ENCODE measurements at places on chromosomes 1 and 21. TPM values are rescaled to one million over a fixed set of nuclear protein-coding genes. Genes with fewer than 3 reads are reported as not detected.

Gene COL24A1
- 0.08 TPM for total RNA-seq

DNA sequence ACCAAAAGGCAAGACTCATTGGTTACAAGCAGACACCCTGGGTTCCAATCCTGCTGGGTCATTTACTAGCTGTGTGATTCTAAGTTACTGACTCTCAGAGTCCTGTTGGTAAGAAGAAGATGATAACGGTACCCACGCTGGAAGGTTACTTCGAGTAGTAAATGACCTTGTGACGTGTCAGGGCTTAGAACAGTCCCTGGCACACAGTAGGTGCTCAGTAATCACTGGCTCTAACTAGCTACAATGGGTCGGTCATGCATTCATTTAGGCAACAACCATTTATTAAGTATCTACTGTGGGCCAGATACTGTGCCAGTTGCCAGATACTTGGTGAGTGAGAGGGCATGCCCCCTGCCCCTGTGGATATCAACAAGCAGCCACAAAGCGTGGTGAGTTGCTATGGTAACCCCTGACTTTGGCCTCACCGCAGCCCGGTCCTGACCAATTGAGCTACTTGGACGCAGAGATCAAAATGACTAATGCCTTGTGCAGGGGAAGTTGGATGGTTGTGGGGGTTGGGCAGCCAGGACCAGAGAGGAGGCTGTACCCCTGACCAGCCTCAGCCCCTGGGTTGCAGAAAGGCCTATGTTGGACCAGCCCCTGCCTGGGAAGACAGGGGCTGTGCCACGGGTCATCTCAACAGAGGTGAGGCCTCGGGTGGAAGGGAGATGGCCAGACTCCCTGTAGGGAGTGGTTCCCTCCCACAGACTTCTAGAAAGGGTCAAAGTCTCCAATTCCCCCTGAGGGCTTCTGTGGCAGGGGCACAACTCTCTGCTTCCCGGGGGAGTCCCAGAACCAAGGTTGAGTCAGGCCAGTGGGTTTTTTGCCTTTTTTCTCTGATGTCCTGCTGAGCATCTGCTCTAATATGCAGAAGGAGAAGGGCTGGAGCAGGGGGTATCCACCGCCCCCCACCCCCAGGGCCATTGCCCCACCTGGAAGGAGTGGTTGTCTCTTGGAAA is 16.0 kb downstream of the DHRS3 start:
- H3K4me1 ChIP-seq: peaks cover 86% of the 10 kb centered on the region
- H3K36me3 ChIP-seq: no peaks in the 10 kb centered on the region
- no peaks in the 10 kb centered on the region for H3K27me3 ChIP-seq
- DNase-seq: no peak
- no peak overlapping the region for H3K4me3 ChIP-seq

GRCh38 chr21:44052071-44052829 is 40.1 kb downstream of the TRAPPC10 start:
- no peak for DNase-seq
- H3K27ac ChIP-seq: no peak overlapping the region
- H3K4me1 ChIP-seq: no peaks in the 10 kb centered on the region
- H3K4me3 ChIP-seq: no peak overlapping the region

Gene OR2T11
- total RNA-seq: not detected

- no peaks in the 10 kb centered on the region for H3K27me3 ChIP-seq
- no peak overlapping the region for H3K4me3 ChIP-seq
- H3K27ac ChIP-seq: no peak overlapping the region
- DNase-seq: no peak
- H3K4me1 ChIP-seq: no peaks in the 10 kb centered on the region
Measured at GRCh38 chr1:232553050-232553754, 76.7 kb downstream of the SIPA1L2 start.
